LHCN-M2 (cell line): ENCODE measurements at places on chromosomes 3 and 15.

DNA sequence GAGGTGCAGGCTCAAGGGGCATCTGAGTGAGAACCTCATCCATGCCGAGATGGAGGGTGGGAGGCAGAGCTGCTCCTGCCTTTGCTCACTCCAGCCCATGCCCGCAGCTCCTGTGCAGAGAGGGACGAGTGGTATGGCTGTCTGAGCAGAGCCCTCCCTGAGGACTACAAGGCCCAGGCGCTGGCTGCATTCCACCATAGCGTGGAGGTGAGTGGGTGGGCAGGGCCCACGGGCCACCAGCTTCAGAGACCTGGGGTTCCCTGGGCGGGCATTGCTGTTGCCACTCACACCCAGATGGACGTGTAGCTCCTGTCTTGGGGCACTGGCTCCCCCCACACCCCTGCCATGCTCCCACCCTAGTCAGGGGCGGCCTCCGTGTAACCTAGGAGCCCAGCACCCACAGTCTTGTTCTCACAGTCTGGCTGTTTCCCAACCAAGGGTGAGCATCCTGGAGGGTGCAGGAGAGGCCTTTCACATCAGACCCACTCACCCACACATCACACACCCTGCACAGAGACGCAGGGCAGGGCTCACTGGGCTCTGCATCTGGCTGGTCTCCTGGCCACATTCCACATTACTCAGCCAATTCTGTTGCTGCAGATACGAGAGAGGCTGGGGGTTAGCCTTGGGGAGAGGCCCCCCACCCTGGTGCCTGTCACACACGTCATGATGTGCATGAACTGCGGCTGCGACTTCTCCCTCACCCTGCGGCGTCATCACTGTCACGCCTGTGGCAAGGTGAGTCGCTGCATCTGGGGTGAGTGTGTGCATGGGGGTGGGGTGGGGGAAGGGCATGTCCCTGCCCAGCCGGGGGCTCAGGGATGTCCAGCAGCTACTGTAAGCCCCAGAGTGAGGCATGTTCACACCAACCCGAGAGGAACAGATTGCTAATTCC is 25.3 kb upstream of the NR2C2 start:
- peak; percentile 2 for DNase-seq

- DNase-seq = peak; percentile 9
Measured at GRCh38 chr3:153574445-153574844, 412.4 kb downstream of the RAP2B start.

GRCh38 chr3:134929976-134930375 is 134.9 kb downstream of the EPHB1 start:
- DNase-seq = no peak

GRCh38 chr3:133941415-133941821 is 45.7 kb upstream of the RAB6B start:
- peak; percentile 80 for DNase-seq

DNA sequence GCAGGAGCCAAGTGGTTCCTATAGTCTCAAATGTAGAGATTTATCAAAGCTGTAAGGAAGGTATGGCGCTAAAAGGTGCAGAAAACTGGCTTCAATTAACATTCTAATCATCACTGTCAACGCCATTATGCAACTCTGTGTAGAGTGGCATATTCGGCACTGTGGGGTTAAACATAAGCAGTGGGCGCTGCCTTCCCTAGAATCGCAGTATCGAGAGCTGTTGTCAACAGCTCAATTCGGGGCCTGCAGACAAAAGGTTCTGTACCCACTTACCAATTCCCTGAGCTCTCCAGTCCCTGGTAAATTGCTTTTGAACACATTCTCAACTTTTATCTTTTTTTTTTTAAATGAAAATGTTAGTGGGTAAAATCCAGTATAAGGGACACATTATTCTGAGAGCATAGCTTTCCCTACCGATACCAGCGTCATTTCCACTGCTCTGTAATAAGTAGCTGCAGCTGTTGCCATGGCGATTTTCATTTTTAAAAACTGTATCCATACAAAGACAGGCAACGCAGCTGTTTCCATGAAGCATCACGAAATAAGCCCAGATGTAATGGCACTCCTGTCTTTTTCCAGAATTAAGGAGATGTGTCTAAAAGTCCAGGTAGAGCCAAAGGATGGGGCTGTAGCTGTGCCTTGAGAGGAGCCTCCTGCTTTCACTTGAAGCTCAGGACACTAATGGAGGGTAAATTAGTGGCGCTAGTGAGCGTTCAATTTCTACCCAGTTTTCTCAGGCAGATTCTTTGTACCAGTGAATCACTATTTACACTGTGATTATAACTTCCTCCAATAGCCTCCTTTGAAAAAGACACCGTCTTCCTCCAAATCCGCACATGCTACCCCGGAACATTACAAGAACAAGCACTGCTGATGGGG is 250.3 kb downstream of the SLC9A9 start:
- no peak for DNase-seq

- DNase-seq = no peak
Measured at GRCh38 chr3:121719423-121719822, 30.1 kb downstream of the GOLGB1 start.

DNA sequence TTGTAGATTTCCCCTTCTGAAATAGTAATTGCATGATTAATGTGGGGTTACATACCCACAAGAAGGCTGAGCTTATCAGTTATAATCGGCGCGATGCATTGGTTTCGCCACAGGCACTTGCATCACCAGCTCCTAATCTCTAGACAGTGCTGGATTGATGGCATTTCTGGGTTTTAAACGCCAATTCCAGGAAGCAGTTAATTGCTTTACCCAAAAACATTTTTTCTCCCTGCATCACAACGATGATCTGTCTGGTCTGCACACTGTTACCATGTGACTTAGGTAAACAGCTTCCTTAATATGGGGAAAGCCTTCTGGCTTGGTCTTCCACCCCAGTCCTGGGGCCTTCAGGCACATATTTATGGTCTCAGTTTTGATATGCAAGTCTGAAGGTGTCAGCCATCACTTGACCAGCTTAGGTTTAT is 70.0 kb upstream of the HEG1 start:
- peak; percentile 56 for DNase-seq

DNA sequence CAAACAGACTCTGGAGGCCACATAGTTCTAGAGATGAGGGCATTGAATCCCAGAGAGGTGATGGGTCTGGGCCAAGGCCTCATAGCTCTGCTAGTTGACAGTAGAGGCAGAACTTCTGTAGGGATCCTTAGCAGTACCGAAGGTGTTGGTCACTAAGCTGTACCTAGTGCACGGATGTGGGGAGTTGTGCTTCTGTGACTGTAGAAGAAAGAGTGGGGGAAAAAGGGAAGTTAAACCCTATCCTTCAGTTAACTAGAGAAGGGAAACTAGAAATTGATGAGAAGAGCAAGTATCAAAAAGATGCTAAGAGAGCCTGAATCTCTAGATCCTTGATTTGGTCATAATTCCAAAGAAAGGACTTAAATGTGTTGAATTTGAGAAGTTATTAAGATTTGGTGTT is 186.7 kb downstream of the NFKBIZ start:
- DNase-seq = no peak

- DNase-seq = no peak
Measured at GRCh38 chr3:58409663-58410062, 24.0 kb downstream of the PDHB start.

- DNase-seq = no peak
Measured at GRCh38 chr3:126317029-126317996, 39.9 kb downstream of the KLF15 start.

DNA sequence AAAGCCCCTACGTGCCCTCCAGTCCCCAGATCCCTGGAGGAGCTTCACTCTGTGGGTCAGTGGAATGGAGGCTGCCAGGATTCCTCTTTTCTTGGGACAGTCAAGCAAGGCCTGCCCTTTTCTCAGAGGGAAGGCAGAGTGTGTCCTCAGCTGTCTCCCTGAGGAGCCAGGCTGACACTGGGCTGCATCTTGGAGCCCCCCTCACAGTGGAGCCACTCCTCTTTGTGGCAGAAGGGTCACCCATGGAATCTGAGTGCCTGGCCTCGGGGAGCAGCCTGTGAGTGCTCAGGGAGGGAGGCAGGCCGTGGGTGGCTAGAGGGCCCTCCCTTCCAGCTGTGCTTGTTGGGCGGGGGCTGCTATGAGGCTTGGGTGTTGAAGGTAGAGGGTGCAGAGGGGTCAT is 41.2 kb downstream of the BOC start:
- DNase-seq = no peak

GRCh38 chr3:184005941-184006507 is 11.7 kb downstream of the ABCC5 start:
- peak; percentile 43 for DNase-seq

GRCh38 chr3:72515941-72516340 is 332.3 kb downstream of the SHQ1 start:
- no peak for DNase-seq

- no peak for DNase-seq
Measured at GRCh38 chr3:42735615-42736014, 33.0 kb upstream of the HHATL start.

- DNase-seq = peak; percentile 34
Measured at GRCh38 chr3:157423337-157423736, 13.3 kb upstream of the PTX3 start.

- peak; percentile 7 for DNase-seq
Measured at GRCh38 chr3:165725296-165725695, 111.9 kb downstream of the BCHE start.

DNA sequence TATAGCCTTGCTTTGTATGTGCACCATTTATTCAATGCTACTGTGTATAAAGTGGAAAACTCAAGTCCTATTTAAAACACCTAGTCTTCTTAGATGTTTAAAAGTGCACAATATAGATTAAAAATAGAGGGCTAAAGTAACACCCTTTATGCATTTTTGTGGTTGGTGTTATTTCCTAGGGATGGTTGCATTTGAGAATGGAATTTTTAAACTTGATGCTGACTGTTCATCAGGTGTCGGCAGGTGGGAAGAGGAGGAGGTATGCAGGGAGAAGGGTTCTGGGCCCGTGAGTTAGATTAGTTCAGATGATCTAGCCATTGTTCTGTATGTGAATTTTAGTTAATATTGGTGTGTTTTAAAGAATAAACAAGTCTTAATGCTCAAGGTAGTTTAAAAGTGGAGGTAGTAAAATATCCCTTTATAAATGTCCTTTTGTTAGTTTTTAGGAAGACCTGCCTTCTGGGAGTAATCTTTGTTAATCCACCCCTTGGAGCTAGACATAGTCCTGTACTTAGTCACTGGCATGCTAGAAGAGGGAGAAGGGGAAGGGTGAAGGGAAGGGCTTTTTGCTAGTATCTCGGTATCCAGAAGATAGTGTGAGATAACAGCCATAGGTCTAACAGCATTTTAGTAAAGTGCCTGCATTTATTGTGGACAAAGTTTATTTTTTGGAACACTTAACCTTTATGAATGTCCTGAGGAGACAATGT is 8.1 kb upstream of the SRPRB start:
- DNase-seq = no peak

GRCh38 chr3:158765518-158766205 is 33.4 kb upstream of the RARRES1 start:
- DNase-seq = peak; percentile 10

GRCh38 chr3:68007621-68008226 is 353.3 kb upstream of the SUCLG2 start:
- DNase-seq = no peak

- DNase-seq = no peak
Measured at GRCh38 chr3:193621127-193621526, 28.1 kb downstream of the OPA1 start.

GRCh38 chr15:27481768-27482167 is 510.8 kb downstream of the GABRG3 start:
- no peak for DNase-seq

DNA sequence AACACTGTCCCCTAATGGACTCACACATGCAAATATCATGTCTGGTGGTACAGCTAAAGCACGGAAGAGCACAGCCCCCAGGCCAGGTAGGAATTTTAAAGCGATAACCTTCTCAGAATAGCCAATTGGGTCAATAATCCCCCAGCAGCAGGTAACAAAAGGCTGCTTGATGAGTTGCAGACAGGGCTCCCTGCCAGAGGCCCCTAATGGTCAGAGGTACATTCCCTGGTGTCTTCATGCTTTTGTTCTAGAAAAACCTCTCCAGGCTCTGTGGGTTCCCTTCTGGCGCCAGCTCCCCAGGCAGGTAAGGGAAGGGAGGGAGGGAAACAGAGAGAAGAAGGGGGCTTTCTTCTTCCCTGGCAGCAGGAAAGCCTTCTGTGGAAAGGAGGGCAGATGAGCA is 43.4 kb upstream of the PRTG start:
- no peak for DNase-seq
